T1000 (cell line): ENCODE measurements at places on chromosomes 4 and X.
A peak's percentile ranks its signal among the peaks of the same experiment; 100 is the strongest.

GRCh38 chrX:95764972-95765451 lies 919.6 kb upstream of the DIAPH2 start:
- DNase-seq = no peak

DNA sequence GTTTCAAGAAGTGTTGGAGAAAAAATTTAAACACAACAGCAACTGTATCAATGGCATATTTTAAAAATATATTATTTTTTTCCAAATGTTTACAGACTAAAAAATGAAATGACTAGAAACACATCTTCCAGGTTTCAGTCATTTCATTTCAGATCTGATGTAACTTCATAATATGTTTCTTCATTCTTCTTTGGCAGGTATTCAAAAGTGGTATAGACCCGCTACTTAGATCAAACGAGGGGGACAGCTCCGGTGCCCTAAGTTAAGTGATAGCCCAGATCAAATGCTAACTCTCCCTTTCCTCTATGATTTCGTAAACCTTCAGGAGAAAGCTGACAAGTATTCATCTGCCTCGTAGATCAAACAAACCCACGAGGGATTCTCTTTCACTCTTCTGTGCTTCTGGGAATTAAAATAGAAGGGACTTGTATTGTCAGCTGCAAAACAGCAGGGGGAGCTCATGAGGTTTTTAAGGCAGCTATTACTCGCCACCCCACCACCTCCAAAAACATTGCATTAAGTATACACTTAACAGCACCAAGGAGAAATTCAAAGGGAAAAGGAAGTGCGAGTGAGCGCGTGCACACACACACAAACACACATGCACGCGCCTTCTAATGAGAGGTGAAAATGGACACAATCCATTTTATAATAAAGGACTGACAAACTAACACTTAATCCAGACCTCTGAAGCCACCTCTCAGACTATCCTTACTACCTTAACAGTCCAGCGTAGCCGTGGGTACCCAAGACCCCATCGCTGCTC lies 21.4 kb downstream of the HELT start:
- DNase-seq = peak; percentile 9

DNA sequence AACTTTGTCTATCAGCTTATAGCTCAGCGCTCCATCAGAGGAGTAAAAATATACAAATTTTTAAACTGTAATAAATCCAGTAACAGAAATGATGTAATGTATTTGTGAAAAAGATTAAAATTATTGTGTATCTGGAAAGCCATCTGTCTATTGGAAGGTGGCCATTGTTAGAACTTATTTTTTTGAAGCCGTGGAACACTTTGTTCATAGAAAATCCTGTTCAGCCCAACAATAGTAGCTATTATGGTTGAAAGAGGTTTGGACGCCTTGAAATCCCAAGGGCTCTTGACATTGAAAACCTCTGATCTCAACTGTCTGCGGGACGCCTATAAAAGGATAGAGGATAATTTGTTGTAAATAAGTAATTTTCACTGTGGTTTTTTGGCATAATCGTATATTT lies 98.3 kb downstream of the RAPGEF2 start:
- DNase-seq = no peak

DNA sequence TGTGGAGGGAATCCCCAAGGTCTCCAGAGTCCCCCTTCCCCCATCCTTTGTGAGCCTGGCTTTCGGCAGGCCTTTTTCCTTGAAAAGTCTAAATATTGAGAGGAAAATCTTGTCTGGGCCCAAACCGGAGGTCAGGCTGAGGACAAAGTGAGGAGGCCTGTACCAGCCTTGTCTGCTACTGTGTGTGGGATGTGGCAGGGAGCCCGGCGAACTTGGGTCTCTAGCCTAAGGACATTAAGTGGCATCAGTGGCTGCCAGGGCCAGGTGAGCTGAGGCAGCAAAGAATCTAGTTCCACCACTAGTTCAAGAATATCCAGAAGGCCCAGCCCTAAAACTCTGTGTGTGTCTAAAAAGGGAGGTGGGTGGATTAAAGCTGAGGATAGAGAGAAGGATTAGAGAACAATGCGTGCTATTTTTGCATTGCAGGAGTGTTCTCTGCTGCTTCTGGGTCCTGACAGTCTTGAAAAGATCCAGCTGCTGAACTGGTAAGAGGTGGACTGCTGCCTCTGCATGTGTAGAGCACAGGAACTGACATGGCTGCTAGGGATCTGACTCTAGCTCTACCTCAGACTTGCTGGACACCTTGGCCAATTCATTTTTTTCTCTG lies 1.2 kb upstream of the AMER1 start:
- DNase-seq = no peak

- no peak for DNase-seq
Observed at GRCh38 chr4:85489273-85489981, 14.5 kb downstream of the ARHGAP24 start.

DNA sequence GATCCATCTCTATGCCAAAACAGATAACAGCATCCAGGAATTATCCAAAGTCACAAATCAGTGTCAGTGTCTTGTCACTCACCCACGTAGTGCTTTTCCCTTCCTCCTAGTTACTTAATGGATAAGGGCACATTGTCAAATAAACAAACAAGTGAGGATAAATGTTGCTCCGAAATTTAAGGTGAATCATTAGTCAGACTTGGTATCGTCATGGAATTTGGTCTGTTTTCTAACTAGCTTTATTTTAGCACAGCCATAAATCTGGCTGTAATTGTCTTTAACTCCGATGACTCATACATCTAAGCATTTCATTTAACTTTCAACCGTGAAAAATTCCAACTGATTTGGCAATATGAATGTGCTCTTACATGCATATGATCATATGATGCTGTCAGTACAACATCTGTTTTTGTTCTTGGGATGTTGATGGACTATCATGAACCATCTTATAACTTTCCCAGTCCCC lies 83.3 kb downstream of the SNCA start:
- peak; percentile 25 for DNase-seq

GRCh38 chr4:105956569-105956968 lies 61.3 kb downstream of the NPNT start:
- DNase-seq = no peak
